Ascending aorta (tissue), 2 donors: ENCODE measurements at places on chromosomes 2 and 18.
A peak's percentile ranks its signal among the peaks of the same experiment; 100 is the strongest.

GRCh38 chr2:205650450-205650849 lies 31.9 kb upstream of the NRP2 start:
- no peak for DNase-seq

GRCh38 chr2:238380785-238381184 lies 45.9 kb upstream of the ASB1 start:
- no peak for DNase-seq

- DNase-seq, result no peak
Observed at GRCh38 chr2:68385220-68385906, 20.3 kb downstream of the PLEK start.

DNA sequence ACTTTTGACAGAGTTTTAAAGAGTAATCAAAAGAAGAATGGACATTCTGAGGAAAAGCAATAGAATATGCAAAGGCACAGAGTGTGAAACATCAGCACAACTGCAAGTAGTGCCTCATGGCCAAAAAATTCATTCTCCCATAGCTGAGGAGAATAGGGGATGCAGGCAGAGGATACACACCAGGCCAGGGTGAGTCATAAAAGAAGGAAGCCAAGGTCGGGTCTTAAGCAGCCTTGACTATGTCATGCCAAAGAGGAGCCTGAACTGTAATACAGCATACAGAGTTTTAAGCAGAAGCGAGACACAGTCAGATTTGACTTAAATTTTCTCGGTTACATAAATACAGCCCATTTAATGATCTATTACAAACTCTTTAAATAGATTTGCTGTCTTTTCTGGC lies 165.0 kb downstream of the LNPK start:
- no peak for DNase-seq

DNA sequence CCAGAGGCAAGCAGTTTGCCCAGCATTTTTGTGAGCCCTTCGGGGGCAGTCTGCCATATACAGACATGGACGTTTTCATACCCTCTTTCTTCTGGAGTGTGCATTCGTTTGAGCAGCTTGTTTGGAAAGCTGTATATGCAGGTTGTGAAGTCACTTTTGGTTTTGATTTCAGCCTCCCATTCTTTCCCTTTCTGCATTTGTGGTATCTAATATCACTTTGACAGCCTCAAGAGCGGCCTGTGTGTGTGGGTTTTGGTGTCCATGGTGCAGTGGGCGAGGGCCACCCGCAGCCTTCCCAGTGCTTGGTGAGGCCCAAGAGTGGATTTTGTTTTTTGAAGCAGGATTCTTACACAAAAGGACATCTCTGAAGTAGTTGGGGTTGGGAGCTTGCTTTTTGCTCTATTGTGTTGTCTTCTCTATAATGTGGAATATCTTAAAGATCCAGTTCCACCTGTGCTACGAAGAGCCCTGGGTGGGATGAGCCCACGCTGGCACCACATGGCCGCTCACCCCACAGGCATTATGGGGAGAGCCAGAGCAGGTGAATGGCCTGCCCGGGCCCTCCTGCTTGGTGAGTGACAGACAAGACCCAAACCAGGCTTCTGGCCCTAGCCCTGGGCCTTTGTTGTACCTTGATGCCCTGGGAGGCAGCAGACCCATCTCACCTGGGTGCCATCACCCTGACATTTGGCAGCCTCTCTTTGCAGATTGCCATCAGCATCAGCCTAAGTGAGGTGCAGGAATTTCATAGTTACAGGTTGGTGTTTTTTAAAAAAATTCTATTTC lies 29.5 kb downstream of the INPP4A start:
- DNase-seq, result no peak

- no peak for DNase-seq
Observed at GRCh38 chr18:24083550-24083949, 55.3 kb upstream of the CABYR start.

DNA sequence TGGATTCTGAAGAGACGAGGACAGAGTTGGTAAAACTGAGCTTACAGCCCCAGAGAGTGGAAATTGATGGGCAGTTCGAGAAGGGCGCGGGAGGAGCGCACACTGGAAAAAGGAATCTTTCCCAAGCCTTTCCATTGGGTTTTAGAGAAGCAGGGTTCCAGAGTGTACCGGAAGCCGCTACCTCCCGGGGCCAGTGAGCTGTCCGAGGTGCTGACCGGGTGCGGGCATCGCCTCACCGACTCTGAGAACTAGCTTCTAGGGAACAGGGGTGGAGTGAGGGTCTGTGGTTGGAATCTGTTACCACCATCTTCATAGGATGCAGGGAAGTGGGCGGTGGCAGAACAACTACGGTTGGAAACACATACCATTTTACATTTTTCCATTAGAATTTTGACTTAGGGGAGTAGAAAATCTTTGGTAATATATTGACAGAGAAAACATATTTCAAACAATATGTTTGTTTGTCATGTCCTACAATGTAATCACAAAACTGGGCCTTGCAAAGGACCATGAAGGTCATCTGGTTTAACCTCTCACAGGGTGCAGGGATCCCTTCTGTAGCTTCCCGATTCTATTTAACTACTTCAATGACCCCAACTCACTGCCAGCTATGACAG lies 724 bp downstream of the NMS start:
- DNase-seq, result no peak

DNA sequence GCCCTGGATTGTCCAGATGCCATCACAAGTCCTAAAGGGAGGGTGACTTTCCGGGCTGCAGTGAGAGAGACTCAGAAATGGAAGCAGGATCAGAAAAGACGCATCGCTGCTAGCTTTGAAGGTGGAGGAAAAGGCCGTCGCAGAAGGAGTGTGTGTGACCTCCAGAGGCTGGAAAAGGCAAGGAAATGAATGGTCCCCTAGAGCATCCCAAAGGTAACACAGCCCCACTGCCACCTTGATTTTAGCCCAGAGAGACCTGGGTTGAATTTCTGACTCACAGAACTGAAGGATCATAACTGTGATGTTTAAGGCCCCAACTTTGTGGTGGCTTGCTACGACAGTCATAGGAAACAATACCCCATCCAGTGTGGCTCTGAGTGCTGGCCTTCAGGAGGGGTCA lies 8.6 kb upstream of the NCK2 start:
- no peak for DNase-seq

DNA sequence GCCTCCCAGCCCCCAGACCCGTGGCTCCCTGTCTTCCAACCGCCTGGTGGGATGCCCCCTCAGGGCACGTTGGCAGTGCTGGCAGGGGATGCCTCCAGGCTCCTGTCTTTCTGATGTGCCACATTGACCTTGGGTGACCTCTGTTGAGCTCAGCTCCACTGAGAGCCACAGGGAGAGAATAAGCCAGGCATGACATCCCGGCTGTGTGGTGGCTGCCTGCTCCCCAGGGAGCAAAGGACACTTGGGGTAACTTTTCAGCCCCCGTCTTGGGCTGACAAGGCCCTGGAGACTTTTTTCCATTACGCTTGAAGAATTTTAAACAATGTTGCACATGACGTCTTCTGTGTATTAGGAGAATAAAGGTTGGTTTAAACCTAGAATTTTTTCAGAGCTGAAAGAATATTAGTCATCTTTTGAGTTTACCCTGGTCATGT lies 246.0 kb downstream of the TSN start:
- DNase-seq, result no peak

DNA sequence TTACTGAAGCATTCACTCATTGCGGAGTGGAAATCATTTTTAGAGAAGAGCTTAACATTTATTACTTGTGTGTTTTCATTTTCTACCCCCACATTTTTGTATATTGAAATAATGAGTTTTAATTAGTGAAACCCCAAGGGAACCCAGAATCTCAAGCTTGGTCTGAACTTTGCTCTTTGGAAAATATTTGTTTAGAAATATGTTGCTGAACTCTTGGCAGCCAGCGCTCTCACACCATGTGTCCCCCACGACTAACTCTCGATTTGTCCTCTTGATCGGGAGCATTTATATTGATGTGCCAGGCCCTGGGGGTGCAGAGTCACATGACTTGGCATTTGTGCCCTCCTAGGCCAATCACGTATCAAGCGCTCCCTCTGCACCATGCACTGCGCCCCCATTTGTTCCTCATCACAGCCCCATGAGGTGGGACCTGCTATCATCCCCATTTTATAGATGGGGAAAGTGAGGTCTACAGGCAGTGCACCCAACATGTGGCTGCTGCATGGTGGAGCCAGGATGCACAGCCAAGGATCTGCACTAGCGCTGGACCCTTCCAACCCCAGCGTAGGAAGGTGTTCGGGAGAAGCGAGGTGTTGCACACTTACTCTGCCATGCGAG lies 149.7 kb downstream of the NCK2 start:
- DNase-seq, result no peak

DNA sequence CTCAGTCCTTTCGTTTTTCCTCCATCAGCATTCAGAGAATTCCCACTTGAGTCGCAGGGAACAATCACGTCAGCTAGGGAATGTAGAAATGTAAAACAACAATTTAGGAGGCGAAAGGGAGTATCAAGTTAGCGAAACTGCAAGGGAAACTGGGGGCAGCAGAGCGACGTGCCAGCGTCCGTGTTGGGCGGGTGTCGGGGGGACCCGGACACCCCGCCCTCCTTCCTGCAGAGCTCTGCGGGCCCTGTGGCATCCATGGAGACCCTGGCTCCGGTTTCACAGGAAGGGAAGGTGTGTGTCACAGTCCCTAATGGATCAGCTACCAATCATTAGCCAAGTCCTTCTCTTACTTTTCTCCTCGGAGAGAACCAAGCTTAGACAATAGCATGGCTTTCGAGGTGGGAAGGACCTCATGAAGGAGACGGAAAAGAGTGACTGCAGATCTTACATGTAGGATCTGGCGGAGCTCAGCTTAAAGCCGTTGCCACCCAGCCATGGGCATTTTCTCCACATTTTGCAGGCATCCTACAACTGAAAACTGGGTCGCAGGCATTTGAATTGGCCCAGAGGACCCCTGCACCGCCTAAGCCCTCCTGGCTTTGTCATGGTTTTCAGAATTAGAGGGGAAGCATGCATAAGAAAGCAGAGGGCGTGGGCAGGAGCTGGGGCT lies 33.7 kb downstream of the SOX11 start:
- no peak for DNase-seq

DNA sequence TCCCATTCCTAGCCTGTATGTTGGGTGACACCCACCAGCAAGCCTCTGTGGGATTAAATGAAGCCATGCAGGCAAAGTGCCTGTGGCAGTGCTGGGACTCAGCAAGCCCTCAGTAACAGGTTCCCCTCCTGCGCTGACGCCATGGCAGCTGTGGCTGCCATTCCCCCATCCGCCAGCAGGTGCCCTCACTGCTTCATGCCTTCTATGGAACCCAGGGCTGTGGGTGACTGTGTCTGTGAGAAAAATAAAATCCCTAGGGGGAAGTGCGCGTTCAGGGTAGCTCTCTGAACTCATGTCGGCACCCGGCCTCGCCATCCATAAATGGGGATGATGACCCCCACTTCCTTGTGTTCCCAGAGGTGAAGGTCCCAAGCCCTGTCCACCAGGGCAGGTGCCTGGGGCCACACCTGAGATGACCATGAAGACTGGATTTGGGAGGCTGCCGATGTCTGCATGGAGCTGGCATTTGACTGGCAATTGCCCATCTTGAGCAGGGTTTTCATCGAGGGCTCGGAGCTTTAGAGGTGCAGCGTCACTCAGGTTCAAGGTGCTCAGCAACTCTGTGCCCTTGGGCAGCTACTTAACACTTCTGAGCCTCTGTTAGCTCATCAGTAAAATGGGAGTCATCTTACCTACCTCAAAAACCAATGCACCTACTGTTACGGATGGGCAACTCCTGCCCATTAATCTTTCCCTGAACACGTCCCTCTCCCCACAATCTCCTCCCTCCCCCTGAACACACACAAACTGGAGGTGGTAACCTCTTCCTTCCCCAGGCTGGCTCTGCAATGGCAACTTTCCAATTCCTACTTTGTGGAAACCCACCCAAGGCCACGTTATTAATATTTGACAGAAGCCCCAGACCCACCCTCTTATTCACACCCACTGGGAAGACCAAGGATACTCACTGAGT lies 2.9 kb upstream of the MAL start:
- no peak for DNase-seq

GRCh38 chr2:139099721-139100120 lies 319.5 kb upstream of the NXPH2 start:
- no peak for DNase-seq

- no peak for DNase-seq
Observed at GRCh38 chr2:108893277-108893676, 95.7 kb downstream of the EDAR start.

DNA sequence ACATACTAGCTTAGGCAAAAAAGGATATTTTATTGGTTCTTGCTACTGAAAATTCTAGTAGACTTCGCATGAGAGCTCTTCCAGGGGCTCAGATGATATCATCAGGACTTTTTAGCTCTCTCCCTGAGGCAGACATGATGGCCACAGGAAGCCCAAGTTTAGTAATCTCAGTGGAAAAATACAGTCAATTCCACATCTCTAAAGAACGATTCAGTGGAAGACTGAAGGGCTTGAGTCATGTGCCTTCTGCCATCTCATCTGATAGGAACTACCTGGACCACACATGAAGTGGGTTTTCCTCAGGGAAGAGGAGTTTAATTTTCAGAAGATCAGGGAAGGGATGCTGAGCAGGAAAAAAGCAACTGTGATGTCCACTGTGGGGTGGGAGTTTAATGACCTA lies 117.3 kb downstream of the TTC27 start:
- DNase-seq, result no peak

- peak; percentile 45 for DNase-seq
Observed at GRCh38 chr2:96146153-96146880, 1.1 kb upstream of the DUSP2 start.

- no peak for DNase-seq
Observed at GRCh38 chr2:37132914-37133313, 23.9 kb downstream of the EIF2AK2 start.

DNA sequence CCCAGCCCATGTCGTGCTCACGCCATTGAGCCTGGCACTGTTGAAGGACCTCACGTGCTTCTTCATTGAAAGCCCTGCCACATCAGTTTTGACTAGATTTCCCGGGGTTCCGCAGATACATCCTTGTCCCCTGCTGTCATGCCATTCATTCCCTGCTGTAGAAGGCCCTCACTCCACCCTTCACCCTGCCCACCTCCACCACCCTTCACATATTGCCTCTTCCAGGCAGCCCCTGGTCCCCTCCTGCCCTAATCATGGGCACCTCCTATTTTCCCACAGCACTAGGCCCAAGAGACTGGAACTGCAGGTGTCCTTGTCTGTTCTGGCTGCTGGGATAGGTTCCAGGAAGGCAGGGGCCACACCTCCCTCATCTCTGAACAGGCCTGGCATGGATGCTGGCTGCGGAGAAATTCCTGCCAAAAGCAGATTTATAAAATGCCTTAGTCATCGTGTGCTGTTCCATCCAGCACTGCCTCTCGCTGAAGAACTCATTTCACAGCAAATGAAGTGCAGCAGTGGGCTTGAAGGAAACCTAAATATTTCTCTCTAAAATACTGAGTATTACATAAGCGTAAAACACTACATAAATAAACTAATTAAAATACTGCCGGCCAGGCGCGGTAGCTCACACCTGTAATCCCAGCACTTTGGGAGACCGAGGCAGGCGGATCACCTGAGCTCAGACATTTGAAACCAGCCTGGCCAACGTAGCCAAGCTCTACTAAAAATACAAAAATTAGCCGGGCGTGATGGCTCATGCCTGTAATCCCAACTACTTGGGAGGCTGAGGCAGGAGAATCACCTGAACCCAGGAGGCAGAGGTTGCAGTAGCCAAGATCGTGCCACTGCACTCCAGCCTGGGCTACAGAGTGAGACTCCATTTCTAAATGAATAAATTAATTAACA lies 38.4 kb downstream of the EIF4E2 start:
- peak; percentile 74 for DNase-seq
